ENCODE measurements at places on chromosomes 5 and 9.

GRCh38 chr5:2451100-2451499, 300.4 kb downstream of the IRX2 start:
- no peak for DNase-seq

DNA sequence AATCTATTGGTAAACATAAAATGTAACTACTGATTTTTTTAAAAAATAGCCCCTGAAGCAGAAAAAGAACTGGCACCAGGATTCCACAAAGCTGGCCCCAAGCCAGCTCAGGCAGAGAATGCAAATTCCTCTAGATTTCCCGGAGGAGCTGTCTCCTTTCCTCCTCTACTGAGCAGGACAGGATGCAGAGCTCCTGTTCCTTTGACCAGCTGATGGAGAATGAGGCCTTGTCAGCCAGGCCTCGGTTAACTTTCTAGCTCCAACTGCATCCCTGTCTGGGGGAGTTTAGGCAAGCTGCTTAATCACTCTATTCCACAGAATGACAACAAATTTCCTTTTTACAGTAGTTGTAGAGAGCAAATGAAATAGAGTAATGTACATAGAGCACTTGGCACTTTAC, 155.5 kb downstream of the GNAQ start:
- DNase-seq: no peak

DNA sequence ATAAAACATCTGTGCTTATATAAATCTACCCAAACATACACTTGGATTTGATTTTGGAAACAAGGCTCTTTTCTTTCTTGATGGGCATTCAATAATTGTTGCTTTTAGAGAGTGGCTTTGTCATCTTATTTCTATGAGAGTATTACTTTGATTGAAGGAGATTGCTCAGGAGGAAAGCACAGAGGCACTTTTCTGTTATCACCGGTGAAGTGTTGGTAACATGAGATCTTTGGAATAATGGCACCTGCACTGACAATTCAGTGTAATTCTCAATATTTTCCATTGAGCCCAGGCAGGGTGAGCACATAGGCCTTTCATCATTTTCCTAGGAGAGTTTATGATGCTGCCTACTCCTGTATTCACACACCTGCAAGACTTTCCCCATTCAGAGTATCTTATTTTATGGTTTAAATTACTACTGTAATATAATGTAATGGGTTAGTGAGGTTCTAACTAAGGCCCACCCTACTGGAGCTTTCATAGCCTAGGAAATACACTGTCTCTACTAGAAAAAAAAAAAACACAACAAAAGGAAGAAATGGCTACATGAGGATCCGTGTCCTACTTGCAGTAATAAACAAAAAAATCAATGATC, 244.3 kb downstream of the DENND1A start:
- DNase-seq: no peak

- DNase-seq: no peak
These were observed 112.4 kb upstream of the IRX2 start for GRCh38 chr5:2863675-2864433.

- DNase-seq: no peak
These were observed 551.2 kb upstream of the KLF4 start for GRCh38 chr9:108040783-108041182.

GRCh38 chr9:111114486-111114885, 76.2 kb upstream of the LPAR1 start:
- no peak for DNase-seq

GRCh38 chr5:113209498-113209897, 225.3 kb downstream of the TSSK1B start:
- DNase-seq: no peak

DNA sequence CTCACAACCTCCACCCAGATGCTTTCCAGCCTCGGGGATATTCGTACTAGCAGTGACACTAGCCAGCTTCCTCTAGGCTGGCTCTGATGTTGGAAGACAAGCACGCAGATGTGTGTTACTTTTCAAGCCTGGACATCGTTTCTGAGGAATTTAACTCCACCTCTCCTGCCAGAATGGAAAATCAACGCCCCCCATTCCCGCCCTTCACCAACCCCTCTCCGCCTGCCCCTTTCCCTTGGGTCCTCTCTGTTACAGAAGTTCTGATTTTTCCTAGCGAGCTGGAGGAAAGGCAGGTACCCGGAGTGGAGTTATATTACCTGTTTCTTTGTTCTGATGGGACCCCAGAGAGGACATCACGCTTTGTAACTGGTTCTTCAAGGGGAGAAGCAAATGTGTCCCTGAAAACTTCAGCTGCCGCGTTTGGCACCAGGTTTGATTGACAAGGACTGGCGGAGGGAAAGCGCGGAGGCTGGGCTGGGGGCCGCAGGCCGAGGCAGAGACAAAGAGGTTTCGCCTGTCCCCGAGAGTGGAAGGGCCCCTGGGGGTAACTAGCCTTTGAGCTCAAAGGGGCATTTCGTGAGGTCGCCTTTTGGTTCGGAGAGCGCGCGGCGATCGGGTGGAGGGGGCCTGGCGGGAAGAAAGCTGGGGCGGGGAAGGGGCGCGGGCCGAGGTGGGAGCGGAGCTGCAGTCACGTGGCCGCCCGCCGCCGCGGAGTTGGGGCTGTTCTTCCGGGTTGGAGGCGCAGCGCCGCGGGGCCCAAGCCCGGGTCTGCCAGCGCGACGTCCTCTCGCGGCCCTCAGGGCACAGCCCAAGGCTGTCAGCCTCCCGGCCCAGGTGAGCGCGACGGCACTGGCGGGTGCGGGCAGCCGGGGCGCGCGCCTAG, at the start of gene NNT:
Gene NNT (plus strand): TSS at position 720 of the 883 bp plus-strand sequence. CDS start 6,016 bp downstream, outside the sequence.
- peak; percentile 78 for DNase-seq

- DNase-seq: no peak
These were observed 4.4 kb downstream of the GPR107 start for GRCh38 chr9:130058154-130058553.

GRCh38 chr5:103245761-103246160, 12.8 kb upstream of the MACIR start:
- DNase-seq: no peak

- DNase-seq: no peak
These were observed 28.2 kb downstream of the BAAT start for GRCh38 chr9:101356619-101357018.

DNA sequence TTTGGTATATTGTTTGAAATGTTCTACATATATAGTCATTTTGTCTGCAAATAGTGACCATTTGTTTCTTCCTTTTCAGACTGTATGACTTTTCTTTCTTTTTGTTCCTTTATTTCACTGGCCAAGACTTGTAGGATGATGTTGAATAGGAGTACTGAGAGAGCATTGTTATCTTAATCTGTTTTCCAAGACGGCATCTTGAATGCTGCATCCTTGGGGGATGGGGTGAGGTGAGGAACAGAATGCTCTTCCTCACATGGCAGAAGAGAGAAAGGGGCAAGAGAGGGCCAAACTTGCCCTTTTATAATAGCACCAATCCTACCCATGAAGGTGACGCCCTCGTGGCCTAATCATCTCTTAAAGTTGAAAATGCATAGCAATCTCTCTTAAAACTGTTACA, 3.7 kb upstream of the ZNF510 start:
- DNase-seq: no peak

DNA sequence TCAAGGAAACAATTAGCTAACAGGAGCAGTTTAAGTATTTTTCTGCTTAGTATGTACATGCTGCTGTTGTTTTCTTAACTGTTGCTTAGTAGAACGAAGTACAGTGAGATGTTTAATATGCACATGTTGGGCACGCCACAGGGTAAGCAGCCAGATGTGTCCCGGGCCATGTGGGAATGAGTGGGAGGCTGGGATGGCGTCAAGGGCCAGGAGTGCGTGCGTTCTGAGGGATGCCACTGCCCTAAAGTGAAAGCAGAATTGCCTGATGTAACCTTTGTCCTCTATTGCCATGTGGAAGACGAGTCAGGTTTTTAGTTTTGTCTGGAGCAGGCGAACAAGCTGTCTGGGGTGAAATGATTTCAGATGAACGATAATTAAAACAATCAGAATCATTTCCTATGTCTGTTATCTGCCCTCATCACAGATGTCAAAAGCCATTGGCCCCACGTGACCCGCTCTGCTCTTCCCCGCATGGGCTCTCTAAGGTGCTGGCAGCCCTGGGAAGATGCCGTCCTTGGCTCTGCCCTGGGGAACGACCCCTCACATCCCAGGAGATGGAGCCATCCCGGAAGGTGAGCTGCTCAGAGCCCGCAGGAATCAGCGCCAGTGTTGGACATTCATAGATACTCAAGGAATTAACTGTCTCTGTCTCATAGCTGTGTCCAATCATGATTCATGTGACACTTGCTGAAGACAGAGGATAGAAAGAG, 356.6 kb upstream of the IRX4 start:
- DNase-seq: no peak

DNA sequence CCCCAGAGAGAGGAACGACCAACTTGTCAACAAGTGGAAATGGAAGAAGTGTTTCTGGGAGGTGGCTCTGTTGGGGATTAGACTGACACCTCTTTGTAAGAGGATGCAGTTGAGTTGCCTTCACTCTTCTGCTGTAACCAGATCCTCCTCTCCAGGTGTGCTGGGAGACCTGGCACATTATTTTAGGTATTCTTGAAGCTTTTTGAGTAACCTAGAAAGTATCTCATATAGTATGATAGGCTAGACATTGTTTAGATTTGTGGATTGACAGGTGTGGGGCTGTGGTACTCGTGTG, 21.6 kb downstream of the SNX30 start:
- no peak for DNase-seq

DNA sequence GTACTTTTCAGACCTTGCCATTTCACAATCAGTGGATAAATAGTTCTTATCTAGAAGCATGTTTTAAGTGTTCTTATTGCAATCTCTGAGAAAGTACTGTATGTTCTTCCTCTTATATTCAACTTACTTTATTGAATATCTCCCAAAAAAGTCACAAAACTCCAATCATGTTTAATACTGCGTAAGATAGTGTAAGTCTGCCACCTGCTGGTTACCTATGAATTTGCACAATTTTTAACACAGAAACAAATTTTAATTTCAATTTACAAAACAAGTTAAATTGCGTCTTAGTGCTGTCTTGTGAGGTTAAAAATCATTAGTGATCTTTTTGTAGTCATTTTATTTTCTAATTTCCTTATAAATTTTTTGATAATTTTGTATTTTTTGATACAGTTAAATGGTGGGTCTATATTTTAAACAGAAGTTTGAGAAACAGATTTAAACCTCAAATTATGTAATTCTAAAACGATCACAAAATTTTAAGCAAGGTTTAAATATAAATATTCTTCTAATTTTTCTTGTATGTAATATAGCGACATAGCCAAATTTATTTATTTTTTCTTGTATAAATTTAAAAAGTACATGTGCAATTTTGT, 115.8 kb downstream of the EMB start:
- no peak for DNase-seq

- DNase-seq: no peak
These were observed 230.6 kb upstream of the CD180 start for GRCh38 chr5:67426961-67427849.

DNA sequence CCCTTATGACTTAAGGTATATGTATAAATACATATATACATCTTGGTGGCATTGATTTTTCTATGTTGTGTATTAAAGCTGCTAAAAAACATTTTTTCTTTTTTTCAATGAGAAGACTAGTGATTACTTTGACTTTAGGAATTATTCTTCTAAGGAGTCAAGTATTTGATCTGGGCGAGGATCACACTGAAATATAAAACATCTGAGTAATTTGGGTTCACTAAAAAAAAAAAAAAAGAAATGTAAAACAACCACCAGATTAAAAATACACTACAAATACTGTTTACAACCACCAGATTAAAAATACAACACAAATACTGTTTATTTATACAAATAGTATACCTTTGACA, 9.0 kb downstream of the UBAP1 start:
- DNase-seq: no peak

- DNase-seq: no peak
These were observed 142.2 kb downstream of the FGF10 start for GRCh38 chr5:44246986-44247385.

GRCh38 chr5:149432376-149432775, 53.3 kb upstream of the IL17B start:
- DNase-seq: no peak

DNA sequence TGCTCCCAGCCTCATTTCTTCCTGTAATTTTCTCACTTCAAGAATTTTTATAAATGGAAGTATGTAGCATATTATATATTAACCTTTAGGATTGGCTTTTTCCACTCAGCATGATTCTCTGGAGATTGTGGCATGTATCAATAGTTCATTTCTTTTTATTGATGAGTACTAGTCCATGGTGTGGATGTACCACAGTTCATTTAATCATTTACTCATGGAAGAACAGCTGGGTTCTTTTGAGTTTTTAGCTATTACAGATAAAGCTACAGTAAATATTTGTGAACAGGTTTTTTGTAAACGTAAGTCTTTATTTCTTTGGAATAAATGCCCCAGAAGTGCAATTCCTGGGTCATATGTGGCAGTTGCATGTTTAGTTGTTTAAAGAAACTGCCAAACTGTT, 76.1 kb downstream of the UHRF2 start:
- no peak for DNase-seq

- no peak for DNase-seq
These were observed 394.0 kb downstream of the CETN3 start for GRCh38 chr5:90015584-90016018.

GRCh38 chr9:123470121-123470782, 114.3 kb downstream of the CRB2 start:
- DNase-seq: no peak

- DNase-seq: peak; percentile 75
These were observed 19.4 kb upstream of the RNF130 start for GRCh38 chr5:180090769-180091546.

DNA sequence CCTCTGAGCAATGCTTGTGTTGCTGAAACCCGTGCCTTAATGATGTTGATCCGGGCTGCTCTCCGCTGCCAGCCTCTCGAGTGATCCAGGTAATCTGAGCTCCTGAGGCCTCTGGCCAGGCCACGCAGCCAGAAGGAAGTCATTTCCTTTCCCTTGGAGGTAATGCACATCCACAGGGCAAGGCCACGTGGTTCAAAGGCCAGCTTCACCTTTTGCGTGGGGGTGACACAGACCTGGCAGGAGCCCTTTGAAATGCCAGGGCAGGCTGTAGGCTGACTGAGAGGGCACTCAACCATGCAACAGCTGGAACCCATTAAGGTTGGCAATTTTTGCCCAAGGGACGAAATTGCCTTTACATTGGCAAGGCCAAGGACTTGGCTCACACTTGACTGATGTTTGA, 80.4 kb downstream of the LIX1 start:
- DNase-seq: no peak

- DNase-seq: peak; percentile 83
These were observed 509.3 kb downstream of the KDM4C start for GRCh38 chr9:7266911-7267595.

GRCh38 chr5:100790170-100790665, 112.9 kb downstream of the ST8SIA4 start:
- no peak for DNase-seq

DNA sequence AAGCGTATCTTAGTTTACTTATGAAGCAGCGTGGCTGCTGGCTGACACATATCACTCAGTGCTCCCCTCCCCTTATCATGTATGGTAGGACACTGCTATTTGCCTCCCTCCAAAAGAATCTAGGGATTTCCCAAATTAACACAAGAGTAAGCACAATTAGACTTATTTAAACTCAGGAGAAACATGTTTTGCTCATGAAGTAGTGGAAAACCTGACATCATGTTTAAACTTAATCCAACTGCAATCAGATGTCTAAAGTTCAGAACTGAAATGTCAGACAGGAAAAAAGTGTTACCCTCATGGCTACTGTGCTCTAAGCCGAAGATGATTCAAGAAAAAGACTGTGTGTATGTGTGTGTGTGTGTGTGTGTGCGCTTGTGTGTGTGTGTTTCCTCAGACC, 324.1 kb upstream of the TNC start:
- DNase-seq: no peak

- no peak for DNase-seq
These were observed at the start of gene ARSI for GRCh38 chr5:150302301-150303069. Gene ARSI (minus strand): TSS chr5:150302905. CDS start chr5:150302373, 532 bp downstream.

Data from posterior cingulate gyrus (tissue), 11 donors.